ENCODE measurements at places on chromosomes 5 and 9. TPM values are rescaled to one million over a fixed set of nuclear protein-coding genes. Genes with fewer than 3 reads are reported as not detected.

Gene PCDHA9
- 0.34 TPM for total RNA-seq

Gene IL9
- not detected for total RNA-seq

Gene BHMT2
- 18.3 TPM for total RNA-seq

Gene STOM
- 191 TPM for total RNA-seq

Gene ANKRD34B
- not detected for total RNA-seq

Gene DHX29
- 29.8 TPM for total RNA-seq

Gene FOXD4L6
- total RNA-seq, result not detected

Gene CKMT2
- total RNA-seq, result 6.6 TPM

Gene DIRAS2
- total RNA-seq, result 3.9 TPM

- DNase-seq, result no peak
Measured at GRCh38 chr9:120773256-120773655, 20.0 kb downstream of the FBXW2 start.

GRCh38 chr5:73139485-73139884, 19.1 kb downstream of the TMEM171 start:
- DNase-seq, result no peak

DNA sequence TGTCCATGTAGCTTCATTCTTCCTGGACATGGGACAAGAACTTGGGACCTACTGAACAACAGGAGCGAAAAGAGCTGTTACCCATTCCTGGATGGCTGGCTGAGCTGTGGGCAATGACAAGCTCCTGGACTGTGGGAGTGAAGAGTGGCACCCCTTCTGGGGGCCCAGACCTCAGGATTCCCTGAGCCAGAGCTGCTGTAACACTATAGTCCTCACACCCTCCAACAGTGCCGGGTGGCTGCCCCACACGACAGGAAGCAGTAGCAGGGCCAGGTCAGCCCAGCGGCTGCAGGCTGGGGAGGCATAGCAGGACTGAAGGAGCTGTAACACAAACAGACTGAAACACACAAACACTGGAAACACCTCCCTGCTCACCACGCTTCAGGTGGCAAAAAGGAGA, 169.7 kb upstream of the IRX2 start:
- no peak for DNase-seq

GRCh38 chr9:94997727-94998126, 271.2 kb downstream of the AOPEP start:
- DNase-seq, result no peak

- DNase-seq, result no peak
Measured at GRCh38 chr9:36846621-36847020, 187.4 kb downstream of the PAX5 start.

DNA sequence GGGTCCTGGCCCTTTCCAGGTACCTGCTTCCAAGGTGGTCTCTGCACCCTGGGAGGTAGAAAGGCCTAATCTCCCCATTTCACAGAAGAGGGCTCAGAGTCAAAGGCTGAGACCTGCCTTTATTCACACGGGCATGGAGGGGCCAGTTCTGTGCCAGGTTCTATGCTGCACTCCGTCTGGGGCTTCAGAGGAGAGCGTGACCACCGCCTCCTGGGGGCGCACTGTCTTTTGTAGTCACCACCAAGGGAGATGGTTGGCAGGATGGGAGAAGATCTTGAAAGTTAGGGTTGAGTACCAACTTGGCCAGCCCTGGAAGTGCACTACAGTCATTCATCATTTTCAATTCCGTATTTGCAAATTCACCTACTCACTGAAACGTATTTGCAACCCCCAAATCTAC, 23.7 kb upstream of the PRDM12 start:
- no peak for DNase-seq

DNA sequence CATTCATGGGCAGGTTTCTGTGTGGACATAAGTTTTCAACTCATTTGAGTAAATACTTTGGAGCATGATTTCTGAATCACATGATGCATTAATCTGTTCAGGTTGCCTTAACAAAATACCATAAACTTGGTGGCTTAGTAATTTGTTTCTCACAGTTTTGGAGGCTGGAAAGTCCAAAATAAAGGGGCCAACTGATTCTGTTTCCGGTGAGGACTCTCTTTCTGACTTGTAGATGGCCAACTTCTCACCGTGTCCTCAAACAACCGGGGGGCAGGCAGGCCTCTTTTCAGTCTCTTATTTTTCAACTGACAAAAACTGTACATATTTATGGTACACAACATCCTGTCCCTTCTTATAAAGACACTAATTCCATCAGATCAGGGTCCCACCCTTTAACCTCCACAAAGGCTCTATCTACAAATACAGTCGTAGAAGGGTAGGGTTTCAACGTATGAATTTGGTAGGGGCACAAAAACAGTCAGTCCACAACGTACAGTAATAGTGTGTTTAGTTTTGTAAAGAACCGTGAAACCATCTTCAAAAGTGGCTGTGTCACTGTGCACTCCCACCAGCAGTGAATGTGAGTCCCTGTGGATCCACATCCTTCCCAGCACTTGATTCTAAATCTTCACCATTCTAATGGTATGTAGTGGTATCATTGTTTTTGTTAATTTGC, 37.2 kb downstream of the MLLT3 start:
- DNase-seq, result no peak

- no peak for DNase-seq
Measured at GRCh38 chr9:23731353-23731752, 94.7 kb downstream of the ELAVL2 start.

DNA sequence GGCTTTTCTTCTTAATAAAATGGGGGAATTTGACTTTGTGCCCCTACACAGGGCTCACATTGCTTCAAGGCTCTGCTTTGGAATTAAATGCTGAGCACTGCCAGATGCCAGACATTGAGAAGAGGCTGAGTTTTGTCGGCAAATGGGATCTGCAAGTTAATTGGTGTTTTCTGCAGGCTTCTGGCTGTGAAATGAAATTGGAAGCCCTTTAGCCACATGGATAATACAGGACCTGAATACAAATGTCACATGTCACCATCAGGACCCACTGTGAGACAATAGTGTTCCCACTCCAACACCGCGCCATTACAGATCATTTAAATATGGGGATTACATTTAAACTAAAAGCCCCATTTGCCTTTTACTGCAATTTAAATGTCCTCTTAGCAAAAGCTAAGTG, 164.4 kb downstream of the ZSWIM6 start:
- DNase-seq, result no peak

- DNase-seq, result no peak
Measured at GRCh38 chr5:16992006-16992405, 55.9 kb upstream of the MYO10 start.

DNA sequence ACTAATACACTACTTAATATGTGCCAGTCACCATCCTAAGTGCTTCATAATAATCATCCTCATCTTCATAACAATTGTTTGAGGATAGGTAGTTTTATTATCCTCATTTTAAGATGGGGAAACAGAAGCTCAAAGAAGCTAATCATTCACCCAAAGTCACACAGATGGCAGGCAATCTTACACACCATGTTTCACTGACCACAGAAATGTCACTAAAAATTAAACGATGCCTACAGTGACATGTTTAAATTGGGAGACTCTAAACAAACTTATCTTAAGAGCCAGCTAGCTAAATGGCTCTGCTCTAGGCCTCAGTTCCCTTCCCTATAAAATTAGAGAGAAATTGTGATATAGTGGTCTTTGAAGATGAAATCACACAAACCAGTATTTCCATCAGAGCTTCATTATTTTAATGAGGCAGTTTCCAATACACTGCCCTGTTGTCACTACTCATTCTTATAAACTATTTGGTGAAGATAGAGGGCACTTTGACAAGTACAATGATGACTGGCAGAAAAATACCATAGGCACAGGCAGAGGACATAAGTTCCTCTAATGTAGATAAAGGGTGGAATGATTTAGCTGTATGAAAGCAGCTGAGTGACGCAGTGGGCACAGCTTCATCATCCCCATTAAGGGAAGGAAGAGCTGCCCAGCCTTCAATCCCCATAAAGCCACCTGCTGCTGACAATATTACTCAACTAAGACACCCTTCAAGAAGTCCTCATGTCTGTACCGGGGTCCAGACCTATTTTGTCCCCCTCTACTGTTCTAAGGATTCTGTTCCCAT, 224.1 kb downstream of the ACTL7B start:
- DNase-seq, result no peak

DNA sequence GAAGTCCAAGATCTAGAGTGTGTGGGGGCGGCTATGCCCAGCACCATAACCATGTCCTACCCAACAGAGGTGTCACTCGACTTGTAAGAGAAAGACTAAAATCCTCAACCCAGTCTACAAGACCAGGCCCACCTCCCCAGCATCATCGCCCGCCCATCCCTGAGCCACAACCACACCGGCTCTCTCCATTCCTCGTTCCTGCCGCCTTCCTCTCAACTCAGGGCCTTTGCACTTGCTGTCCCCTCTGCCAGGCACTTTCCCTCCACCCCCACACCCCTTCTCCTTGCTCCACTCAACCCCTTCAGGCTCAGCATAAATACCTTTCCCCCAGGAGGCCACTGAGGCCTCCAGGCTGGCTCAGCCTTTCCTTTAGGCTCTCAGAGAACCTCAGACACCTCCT, 69.3 kb downstream of the PAX5 start:
- DNase-seq, result no peak

GRCh38 chr9:78831726-78832125, 534.8 kb downstream of the PSAT1 start:
- DNase-seq, result no peak

DNA sequence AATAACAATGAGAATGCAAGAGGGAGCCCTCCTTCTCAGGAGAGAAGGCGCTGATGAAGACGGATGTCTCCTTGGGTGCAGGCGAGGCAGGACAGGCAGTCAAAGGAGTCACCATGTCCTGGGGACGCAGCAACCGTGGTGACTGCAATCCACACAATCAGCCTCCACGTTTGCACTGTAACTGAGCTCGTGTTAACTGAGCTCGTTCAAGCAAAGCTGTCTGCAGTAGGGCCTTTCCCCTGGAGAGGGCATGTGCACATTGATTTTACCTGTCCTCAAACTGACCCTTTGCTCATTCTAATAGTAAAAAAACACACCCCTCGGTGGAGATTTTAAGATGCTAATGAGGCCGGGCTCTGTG, 2.8 kb downstream of the SARDH start:
- DNase-seq, result no peak

DNA sequence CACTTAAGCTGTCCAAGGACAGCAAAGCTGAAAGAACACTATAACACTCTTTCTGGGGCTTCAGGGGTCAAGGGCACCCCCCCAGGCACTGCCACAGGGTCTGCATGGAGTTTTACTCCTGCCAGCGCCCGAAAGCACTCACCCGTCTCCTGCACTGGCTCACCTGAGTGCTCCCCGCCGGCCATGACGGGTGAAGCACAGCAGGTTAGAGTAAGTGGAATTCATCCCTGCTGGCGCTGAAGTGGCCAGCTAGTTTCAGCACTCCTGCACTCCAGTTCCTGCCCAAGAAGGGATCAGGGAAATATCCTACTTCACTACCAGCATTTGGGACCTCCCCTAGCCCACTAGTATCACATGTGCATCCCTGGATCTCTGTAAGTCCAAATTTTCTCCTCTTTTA, 516.0 kb downstream of the ZNF608 start:
- no peak for DNase-seq
